Activated CD4-positive, alpha-beta T cell treated with anti-CD3 and anti-CD28 coated beads, Interleukin-2, Interleukin-4, amounts not matched to agents 100 ng/mL and 50 ng/mL, durations not matched to agents 16 hours and 8 hours (primary cell): ENCODE measurements at places on chromosomes 1 and 21.
A peak's percentile ranks its signal among the peaks of the same experiment; 100 is the strongest.

- no peak for DNase-seq
Measured at GRCh38 chr1:53321776-53322602, 5.9 kb downstream of the LRP8 start.

DNA sequence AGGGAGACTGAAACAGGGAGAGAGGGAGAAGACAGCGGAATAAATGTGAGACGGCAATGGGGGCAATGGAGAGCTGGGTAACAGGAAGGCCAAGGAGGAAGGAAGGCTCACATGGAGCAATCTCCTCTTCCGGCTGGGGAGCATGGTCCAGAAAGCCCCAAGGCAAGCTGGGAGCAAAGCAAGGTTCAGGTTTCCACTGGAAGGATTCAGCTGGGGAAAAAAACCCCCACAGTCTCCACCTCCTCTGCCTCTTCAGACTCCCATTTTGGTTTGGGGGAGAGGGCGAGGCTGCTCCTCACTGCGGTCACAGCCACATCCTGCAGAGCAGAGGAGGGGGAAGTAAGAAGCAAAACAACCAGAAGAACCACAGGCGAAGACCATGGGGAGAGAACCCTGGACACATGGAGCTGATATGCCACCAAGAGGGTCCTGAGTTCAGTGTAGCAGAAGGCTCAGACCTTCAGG is 650 bp downstream of the TNFAIP8L2 start:
- DNase-seq, result peak; percentile 70

DNA sequence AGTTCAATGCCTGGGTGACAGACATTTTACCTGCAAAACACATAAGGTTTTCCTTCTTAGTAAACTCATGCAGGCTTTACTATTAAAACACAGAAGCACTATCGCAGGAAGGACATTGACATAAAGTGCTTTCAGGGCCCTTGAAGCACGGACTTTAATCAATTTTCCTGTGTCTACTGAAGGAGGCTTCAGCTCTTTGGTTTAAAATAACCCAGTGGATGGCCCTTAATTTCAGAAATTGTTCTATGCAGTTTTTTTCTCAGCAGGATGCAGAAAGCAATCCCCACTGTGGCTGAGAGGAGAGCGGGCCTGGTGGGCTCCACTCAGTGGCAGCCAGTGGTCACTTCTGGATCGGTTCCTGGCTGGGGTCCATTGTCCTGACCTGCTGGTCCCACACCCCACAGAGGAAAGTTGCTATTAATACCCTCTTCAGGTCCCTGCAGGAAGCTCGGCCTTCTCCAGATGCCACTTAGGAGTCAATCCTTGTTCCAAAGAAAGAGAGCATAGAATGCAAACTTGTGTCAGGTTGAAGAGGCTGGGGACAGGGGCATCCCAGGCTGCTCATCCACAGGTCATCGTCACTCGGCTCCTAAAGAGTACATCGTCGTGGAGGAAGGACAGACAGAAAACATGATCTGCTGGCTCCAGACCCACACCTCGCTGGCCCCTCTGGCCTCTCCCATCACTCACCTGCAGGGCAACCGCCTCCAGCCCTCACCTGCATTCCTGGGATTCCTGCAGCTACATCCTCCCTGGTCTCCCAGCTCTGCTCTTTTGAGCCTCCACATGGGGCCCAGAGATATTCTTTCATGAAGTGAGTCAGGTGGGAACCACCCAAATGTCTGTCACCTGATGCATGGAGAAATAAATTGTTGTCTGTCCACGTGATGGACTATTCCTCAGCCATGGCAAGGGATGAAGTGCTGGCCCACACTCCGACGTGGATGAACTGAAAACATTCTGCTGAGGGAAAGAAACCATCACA is 153.1 kb downstream of the PSMG1 start:
- DNase-seq, result no peak

DNA sequence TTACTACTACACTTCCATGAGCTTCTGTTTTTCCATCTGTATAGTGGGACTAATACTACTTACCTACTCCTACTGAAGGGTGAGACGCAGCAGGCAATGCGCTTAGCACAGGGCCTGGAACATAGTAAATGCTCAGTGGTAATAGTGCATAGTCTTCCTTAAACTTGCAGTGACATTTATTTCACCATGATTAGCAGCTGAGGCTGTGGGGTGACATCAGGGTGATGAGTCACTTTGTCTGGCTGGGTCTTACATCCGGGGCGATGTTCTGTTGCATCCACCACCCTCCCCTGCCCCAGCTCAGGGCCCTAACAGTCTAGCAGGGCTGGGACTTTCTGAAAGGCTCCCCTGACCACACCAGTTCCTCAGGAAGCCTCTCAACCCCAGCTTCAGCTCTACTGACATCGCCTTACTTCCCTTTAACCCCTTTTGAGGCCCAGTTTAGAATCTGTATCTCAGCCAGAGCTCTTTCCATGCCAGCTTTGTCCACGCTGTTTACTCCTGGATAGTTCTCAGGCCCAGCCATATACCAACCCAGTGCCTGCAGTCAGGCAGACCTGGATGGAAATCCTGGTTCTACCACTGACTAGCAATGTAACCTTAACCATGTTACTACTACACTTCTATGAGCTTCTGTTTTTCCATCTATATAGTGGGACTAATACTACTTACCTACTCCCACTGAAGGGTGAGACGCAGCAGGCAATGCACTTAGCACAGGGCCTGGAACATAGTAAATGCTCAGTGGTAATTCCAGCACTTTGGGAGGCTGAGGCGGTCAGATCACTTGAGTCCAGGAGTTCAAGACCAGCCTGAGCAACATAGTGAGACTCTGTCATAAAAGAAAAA is 66.3 kb downstream of the CD58 start:
- peak; percentile 94 for DNase-seq

DNA sequence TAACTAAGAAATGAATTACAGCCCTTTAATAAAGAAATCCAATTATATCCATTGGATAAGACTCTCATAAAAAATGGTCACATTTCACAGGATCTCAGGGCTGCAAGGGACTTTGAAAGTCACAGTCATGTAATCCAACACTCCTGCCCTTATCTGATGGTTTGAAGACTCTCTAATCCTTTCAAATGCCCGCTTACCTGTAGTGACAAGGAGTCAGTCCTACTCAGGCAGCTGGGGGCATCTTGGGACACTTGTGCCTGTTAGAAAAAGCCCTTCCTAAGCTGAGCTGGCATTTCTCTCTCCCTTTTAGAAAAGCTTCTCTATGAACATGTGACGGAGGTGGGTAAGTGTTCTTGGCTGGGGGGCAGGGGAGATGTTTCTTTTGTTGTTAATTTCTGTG is 11.0 kb upstream of the ZNF691 start:
- DNase-seq, result no peak

- DNase-seq, result no peak
Measured at GRCh38 chr1:170027760-170028159, 46.7 kb downstream of the KIFAP3 start.

DNA sequence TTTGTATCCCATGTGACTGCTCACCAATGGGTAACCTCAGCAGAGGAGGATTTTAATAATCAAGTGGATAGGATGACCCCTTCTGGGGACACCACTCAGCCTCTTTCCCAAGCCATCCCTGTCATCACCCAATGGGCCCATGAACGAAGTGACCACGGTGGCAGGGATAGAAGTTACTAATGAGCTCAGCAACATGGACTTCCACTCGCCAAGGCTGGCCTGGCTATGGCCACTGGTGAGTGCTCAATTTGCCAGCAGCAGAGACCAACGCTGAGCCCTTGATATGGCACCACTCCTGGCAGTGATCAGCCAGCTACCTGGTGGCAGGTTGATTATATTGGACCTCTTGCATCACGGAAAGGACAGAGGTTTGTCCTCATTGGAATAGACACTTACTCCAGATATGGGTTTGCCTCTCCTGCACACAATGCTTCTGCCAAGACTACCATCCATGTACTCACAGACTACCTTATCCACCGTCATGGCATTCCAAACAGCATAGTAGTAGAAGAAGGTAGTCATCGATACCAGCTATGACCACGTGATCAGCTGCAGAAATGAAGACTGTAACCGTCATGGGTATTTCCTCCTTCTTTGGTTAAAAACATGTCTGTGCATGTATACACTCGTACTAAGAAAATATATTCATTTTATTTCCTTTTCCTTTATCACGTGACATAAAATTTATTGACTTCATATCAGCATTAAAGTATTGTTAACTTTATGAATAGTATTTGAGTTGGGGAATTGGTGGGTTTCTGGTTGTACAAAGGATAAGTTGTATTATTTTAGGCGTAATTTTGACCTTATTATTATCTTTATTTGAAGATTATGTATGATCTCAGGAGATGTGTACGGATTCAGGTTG is 562.6 kb downstream of the PTPRU start:
- no peak for DNase-seq
